Kidney glomerular epithelial cell (primary cell): ENCODE measurements at places on chromosomes 11 and 22.

DNA sequence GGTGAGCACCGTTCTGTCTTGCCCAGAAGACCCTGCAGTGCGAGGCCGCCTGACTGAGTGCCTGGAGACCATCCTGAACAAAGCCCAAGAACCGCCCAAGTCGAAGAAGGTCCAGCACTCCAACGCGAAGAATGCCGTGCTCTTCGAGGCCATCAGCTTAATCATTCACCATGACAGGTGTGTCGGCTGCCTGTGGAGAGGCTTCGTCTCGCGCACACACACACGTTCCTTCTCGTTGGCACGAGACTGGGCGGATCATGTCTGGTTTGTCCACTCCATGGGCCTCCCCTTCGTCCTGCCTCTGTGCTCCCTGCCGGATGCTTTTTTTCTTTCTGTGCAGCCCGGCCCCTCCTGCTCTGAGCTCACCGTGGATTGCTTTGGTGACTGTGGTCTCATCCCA is 51.1 kb downstream of the MUC6 start:
- DNase-seq, result no peak

GRCh38 chr22:46905415-46905814 is 143.0 kb downstream of the TBC1D22A start:
- no peak for DNase-seq

DNA sequence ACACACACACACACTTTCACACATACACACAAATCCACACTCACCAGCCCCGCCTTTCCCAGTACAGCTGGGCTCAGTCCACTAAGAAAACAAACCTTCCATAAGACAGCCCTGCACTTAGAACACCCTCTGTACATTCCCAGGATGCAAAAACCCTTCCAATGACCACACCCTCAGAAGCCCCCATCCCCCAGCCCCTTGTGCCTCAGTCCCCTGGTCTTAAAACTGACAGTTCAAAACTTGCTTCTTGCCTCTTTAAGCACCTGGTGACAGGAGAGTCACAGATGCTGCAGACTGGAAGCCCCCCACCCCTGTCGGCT is 23.0 kb downstream of the APLNR start:
- no peak for DNase-seq

- no peak for DNase-seq
Measured at GRCh38 chr11:65439331-65440181, 17.0 kb downstream of the NEAT1 start.

DNA sequence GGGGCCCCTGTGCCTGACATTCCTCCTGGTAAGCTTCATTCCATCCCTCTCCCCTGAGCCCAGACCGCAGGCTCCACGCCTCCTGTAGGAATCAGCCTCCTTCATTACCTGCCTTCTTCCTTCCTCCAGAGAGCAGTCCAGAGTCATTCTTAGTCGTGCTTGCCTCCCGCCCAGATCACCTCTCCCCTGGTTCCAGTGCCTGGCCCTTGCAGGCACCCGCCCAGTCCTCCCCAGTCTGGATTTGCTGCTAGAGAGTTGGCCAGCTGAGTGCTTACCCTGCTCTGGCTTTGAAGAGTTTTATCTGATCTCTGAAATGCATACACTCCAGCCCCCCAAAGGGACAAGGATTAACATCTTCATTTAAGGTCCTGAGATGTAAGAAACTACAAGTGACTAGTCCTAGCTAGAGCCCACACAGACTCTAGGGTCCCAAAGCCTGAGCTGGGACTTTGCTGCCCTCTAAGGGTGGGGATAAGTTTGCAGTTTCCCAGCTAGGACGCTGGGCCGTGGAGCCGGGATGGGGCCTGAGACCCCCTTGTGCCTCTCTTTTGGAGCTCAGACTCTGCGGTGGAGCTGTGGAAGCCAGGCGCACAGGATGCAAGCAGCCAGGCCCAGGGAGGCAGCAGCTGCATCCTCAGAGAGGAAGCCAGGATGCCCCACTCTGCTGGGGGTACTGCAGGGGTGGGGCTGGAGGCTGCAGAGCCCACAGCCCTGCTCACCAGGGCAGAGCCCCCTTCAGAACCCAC is 1.6 kb downstream of the NR1H3 start:
- DNase-seq, result no peak
